Stimulated activated CD8-positive, alpha-beta memory T cell treated with anti-CD3 and anti-CD28 coated beads, Interleukin-4, amount 100 ng/mL, for 24 hours (primary cell): ENCODE measurements at places on chromosomes 2 and 18.

- DNase-seq: no peak
Observed at GRCh38 chr2:98871506-98871905, 64.5 kb downstream of the CRACDL start.

DNA sequence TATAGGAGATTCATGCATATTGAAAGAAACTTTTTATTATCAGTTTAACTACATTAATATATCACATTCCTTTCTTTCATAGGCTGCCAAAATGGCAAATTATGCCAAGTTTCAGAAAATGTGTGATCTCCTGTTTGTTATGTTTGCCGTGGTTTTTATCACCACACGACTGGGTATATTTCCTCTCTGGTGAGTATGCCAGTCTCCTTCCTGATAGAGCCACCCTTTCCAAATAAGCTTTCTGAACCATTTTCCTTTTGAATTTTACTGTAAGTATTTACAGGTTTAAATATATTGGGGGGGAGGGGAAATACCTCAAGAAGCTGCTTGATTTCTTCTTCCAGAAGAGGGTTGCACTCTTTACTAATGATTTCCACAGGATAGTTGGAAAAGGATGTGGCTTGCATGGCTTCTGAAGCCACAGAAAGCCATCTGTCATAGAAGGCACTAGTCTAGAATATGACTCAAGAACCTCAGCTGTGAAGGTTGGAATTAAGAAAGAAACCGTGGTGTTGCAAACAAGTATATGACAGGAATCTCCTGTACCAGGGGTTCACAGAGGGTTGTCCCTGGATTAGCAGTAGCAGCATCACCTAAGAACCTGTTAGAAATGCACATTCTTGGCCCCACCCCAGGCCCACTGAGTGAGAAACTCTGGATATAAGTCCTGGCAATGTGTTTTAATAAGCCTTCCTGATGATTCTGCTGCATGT is 84.5 kb upstream of the NOSTRIN start:
- no peak for DNase-seq

- no peak for DNase-seq
Observed at GRCh38 chr2:217477583-217477982, 525.2 kb downstream of the TNS1 start.

DNA sequence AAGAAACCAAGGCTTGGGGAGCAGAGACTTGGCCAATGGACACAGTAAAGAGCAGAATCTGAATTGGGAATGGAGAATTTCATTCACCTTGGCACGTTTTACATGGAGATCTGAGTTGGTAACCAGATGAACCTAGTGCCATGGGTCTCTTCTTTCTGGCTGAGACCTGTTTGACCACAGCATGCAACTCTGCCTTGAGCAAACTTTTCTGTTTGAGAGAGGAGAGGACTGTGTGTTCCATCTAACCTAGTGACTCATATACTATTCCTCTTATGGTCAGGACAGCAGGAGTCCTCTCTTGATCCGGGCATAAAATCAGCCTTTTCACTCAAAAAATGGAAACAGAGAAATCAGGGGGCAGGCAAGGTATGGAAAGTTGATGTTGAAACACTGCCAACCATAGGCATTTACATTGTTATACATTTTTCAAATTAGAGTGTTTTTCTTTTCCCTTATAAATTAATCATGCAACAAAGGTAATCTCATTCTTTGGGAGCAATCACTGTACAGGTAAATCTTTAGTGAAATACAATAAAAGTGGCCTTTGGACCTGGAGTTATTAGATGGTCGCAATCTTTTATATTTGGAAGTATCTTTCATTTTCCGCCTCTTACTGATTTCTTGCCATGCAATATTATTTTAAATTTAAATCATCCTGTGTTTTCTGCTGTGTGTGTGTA is 86.7 kb downstream of the NRP2 start:
- DNase-seq: no peak

- DNase-seq: peak; percentile 33
Observed at GRCh38 chr2:15177103-15177502, 384.0 kb downstream of the NBAS start.

- DNase-seq: no peak
Observed at GRCh38 chr2:223264541-223265193, 212.7 kb downstream of the KCNE4 start.

DNA sequence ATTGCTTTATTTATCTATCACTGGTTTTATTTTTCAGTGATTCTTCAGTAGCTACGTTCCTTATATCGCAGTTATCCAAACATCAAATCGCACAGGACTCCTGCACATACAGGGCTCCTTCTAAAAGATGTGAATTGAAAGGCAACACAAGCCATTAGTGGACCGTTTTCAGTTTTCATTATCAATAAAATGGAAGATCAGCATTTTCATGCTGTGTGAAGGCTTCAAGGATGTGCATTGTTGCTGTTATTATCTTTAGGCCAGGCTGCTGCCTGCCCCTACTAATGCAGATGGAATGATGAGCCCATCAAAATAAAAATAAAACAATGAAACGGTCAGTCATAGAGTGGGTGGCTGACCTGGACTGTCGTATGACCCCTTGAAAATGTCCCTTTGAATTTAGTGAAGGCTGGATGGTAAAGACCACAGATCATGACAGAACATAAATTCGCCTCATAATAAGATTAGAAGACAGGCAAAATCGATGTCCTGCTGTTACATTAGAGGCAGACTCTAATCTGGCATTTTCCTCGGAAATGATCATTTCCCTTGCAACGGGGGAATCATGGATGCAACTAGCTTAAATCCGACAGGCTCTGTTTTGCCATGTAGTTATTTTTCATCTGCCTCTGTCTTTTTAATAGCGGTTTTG is 32.9 kb downstream of the ITGB6 start:
- DNase-seq: no peak

- DNase-seq: no peak
Observed at GRCh38 chr18:26383454-26384270, 157.4 kb downstream of the TAF4B start.

DNA sequence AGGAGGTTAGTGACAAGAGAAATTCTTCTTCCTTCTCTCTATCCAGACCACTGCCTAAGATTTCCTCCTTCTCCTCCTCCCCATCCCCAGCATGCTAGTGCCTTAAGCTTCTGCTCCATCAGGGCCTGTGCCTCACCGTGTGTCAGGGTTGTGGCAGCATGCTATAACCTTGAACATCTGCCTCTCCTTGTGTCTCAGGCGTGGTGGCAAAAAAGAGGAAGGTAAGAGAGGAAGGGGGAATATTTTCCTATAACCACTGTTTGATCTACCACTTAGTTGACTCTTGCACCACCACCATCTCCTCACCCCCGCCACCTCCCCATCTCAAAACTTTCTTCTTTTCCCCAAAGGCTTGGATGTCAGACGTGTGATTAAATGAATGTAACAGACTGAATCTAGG is 38.3 kb upstream of the PEX13 start:
- DNase-seq: no peak

- DNase-seq: no peak
Observed at GRCh38 chr2:85851253-85852151, 37.3 kb downstream of the ST3GAL5 start.

DNA sequence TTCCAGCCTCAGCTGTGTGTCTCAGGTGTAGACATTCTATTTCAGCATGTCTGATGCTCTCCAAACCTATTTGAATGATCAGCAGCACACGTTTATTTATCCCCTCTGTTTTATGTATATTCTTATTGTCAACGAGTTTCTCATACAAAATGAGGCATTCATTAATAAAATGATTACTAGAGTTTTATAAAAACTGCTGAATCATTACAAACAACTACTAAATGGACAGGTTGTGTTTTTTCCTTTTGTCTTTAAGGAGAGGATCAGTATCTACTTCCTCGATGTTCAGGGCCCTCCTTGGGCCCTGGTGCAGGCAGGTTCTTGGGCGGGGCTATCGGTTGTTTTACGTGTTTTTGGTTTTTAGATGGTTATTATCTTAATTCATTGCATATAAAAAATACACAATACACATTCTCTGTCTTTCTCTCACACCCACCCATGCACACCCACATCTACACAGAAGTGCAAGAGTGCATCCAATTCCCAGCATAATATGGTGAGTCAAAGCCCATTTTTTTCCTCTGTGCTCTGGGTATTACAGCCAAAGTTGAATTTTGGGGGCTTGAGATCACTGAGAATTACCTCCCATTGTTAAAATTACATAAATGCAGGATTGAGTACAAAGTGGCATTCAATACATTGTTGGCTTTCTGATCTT is 24.2 kb downstream of the LPIN1 start:
- DNase-seq: no peak

DNA sequence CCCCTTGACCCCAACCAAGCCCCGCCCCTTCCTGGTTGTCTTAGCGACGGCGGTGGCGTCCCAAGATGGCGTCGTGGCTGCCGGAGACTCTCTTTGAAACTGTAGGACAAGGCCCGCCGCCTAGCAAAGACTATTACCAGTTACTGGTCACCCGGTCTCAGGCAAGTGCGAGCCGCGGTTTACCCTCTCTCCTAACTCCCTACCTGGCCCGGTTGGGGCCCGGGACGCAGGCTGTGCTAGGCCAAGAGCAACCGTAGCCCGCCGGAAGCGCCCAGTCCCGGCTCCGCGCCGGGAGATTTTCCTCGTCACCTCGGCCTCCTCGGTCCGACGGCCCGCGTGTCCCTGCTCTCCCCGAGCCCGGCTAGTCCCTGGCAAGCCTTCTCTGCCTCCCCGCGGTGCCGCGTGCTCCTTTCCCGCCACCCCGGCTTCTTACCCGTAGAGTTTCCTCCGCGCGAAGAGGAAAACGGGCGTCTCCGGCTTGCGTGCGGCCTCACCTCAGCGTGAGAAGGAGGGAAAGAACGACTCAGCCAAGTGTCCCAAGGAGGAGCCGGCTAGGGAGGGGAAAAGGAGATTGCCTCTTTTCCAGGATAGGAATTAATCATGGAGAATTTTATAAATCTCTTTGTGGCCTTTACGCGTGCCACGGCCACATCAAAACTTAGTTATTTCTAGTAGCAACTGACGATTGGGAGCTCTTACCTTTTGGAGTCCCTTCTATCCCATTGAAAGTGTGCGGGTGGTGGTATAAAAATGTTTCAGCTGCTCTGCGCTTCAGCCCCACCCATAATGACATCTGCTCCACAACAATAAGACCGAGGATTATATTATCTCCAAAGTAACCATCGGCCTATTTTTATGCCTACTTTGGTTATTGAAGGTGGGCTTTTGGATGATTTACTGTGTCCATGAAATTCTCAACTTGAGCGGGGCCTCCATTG is at the start of gene FBXO36:
Gene FBXO36 (plus strand): TSS at position 55 of the 938 bp plus-strand sequence. CDS start 11 bp downstream, at position 66.
- peak; percentile 85 for DNase-seq

DNA sequence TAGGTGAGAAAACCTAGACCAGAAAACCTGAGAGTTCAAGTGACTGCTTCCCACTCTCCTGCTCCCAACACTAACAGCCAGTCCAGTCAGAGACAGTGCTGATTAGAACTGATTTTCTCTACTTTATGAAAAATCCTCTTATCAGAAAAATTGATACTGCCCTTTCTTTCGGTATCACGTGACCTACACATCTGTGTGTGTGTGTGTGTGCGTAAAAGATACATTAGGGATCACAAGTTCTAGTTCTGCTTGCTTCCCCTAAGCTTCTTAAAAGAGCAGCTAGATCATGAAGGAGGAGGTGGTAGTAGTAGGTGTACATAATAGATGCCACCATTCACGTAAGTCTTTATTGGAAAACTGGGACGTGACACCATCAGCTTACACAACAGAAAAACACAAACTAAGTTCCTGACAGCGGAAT is 1.5 kb downstream of the ARL5A start:
- DNase-seq: no peak

DNA sequence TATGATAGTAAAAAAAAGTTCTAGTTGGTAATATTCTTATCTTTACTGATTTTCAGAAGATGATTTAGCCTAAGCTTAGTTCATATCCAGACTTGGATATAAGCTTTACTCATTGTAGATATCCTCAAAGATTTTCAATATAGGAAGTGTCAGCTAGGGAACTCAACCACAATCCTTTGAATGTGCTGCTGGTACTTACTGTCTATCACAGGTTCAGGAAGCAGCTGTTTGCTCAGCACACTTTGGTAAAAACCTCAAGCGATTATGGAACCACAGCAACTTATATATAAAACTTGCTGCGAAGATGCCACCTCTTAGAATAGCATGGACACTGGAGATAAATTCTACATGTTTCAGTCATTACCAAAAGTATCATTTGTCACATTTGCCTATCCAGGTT is 60.1 kb upstream of the TNFRSF11A start:
- no peak for DNase-seq

DNA sequence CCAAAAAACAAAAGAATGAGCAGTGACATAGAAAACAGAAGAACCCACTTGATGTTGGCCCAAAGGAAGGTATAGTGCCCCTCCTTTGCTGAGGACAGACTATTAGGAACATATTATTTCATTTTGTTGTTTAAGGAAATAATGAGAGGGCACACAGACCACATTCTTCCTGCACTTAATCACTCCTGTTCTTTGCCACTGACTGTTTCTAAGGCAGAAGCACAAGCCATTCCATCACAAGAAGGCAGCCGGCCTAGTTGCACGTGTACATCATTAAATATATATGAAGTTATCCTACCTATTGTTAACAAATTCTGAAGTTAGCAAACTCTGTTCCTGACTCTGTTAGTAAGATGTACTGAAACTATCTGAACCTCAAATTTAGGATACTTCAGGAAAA is 110.0 kb downstream of the LNPK start:
- DNase-seq: no peak

GRCh38 chr2:38128653-38129052 is 52.7 kb upstream of the CYP1B1 start:
- no peak for DNase-seq

DNA sequence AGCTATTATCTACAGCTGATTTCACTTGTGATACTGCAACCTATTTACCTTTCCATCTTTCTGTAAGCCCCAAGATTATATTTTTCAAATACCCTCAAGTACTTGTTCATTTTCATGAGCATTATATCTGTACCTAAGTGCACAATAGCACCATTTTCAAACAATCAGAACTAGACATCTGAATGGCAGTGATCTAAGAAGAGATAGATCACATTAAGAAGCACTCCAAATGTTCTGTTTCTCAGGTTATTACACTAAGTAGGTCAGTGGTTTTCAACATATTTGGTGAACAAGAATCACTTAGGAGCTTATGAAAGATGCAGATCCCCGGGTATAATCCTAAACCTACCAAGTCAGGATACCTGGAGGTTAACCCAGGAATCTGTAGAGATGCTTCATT is 872.7 kb downstream of the DCDC2C start:
- no peak for DNase-seq
